ENCODE measurements at places on chromosomes 3 and 15.

GRCh38 chr15:101258238-101259144, 6.6 kb upstream of the CHSY1 start:
- peak; percentile 36 for DNase-seq

GRCh38 chr15:56616551-56616950, 116.8 kb downstream of the ZNF280D start:
- DNase-seq: no peak

GRCh38 chr3:16177962-16178627, 3.6 kb downstream of the GALNT15 start:
- no peak for DNase-seq

- DNase-seq: no peak
Observed at GRCh38 chr3:158152186-158152585, 42.3 kb downstream of the RSRC1 start.

DNA sequence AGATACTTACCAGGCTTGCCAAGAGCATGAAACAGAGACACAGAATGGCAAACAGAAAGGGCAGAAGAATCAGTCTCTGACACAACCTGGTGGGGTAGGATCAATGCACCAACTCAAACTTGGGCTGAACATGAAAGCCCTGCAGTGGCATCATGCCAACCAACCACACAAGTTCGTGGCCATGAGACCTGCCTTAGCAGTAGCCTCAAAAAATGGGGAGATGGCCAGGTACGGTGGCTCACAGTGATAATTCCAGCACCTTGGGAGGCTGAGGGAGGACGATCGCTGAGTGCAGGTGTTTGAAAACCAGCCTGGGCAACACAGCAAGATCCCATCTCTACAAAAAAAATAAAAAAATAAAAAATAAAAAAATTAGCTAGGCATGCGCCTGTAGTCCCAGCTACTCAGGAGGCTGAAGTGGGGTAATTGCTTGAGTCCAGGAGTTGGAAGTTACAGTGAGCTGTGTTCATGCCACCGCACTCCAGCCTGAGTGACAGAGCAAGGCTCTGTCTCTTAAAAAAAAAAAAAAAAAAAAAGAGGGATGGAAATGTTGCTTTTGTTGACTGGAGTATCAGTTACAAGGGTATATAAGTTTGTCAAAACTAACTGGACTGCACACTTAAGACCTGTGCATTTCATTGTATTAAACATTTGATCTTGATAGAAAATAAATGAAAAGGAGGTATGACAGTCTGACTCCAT, 93.4 kb downstream of the XXYLT1 start:
- DNase-seq: no peak

DNA sequence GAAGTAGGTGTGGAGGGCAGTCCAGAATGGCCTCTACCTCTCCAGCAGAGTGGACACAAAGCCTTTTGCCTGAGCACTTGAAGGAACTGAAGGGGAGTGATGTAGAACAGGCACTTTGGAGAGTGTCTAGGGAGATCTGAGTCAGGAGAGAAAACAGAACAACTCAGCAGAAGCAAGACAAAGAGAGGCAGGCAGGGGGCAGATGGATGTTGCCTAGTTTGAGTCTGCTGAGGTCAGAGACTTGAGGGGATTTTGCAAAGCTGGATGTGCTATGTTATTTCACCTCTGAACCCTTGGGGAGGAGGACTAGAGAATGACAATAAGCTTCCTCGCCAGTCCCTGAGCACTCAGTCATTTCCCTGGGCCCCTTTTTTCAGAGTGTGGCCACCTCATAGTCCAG, 366.4 kb downstream of the EPHB1 start:
- no peak for DNase-seq

- peak; percentile 36 for DNase-seq
Observed at GRCh38 chr15:88897456-88898194, 2.3 kb upstream of the HAPLN3 start.

GRCh38 chr15:23069496-23070166, 30.3 kb upstream of the TUBGCP5 start:
- no peak for DNase-seq

- no peak for DNase-seq
Observed at GRCh38 chr3:113117511-113118234, 93.7 kb upstream of the BOC start.

- DNase-seq: no peak
Observed at GRCh38 chr3:22893644-22894325, 309.3 kb upstream of the UBE2E2 start.

- DNase-seq: no peak
Observed at GRCh38 chr3:29215948-29216347, 64.9 kb upstream of the RBMS3 start.

DNA sequence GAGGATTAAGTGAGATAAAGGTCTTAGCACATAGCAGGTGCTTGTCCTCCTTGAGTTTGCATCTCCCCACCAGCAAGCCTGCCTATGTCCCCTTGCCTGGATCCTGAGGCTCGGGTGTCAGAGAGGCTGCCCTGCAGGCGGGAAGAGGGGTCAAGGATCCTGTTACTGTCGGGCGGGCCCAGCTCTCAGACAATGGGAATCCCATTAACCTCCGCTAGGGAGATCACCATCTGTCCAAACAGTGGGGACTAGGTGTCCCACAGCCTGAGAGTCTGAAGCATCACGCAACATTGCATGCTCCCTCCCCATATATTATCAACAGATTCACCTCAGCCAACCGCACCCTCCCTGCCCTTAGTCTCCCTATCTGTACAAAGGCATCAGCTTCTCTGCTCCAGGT, 151.4 kb downstream of the FBLN2 start:
- DNase-seq: no peak

DNA sequence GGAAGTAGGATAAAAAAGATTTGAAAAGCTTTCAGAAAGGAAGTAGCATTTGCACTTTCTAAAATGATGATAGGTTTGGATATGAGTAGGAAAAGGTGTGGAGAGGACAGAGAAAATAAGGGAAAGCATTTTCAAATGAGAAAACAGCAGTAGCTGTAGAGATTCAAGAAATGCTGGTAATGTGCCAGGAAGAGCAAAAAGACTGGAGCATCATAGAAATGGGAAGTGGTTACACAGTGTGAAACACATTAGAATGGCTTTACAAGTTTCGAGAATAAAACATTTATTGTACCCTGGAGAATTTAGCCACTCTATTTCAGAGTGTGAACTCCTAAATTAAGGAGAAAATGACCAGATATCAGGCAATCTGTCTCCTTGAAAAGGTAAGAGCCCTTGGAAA, 108.3 kb upstream of the CHL1 start:
- DNase-seq: no peak

DNA sequence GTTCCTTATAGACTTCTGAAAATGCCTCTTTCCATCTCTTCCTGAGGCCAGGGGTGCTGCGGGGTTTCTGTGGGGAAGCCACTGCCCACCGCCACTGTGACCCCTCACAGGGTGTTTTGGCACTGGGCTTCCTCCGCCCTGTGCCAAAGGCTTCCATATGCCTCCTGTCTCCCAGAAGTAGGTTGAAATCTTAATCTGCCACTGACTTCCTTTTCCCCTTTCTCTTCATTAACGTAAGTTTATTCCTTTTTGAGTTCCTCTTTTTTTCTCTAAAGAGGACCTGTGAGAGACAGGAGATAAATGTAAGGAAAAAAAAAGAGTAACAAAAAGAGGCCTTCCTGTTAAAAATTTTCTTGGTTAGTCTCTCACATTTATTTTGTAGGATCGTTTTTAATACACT, 220.5 kb downstream of the CTNNB1 start:
- DNase-seq: no peak

DNA sequence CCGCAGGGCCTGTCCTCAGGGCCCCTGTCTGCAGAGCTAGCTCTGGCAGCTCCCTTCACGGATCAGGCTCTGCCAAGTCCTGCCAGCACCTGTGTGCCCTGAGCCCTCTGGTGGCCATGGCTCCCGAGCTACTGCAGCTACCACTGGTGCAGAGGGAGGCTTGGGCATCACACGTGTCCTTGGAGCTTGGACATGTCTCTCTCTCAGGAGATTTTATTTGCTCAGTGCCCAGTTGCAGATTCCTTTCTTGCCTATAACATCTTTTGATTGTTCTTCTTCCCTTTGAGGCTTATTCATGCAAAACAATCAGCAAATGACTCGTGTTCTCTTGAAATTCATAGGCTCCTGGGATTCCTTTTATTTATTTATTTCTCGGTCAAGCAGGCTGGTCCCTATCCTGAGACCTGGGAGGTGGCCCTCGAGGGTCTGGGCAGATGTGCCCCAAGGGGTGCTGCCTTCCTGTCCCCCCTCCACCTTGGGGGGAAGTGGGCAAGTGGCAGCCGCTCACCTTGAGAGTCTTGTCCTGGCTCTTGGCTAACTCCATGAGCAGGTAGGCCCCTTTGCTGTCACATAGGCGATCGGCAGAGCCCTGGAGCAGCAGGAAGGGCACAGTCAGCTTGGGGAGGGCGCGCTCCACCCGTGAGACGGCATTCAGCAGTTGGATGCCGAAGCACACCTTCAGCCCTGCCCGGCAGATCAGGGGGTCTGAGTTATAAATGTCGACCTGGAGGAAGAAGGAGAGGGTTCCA, 21.9 kb downstream of the ABTB1 start:
- no peak for DNase-seq

DNA sequence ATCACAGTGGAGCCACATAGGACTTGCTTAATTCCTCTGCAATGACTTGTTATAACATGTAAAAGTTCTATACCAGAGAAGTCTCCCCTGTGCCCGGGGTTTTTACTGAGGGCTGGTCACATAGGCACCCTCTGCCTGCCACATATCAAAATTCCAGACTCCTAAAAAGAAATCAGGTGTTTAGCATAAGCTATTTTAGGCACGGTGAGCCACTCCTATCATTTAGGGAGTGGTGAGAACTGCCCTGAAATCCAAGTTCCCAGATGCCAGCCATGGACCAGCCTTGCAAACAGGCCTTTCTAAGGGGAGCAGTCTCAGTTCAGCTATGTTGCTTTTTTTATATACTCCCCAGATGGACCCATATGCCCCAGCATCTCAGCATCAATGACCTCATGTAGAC, 130.3 kb downstream of the THSD4 start:
- no peak for DNase-seq

DNA sequence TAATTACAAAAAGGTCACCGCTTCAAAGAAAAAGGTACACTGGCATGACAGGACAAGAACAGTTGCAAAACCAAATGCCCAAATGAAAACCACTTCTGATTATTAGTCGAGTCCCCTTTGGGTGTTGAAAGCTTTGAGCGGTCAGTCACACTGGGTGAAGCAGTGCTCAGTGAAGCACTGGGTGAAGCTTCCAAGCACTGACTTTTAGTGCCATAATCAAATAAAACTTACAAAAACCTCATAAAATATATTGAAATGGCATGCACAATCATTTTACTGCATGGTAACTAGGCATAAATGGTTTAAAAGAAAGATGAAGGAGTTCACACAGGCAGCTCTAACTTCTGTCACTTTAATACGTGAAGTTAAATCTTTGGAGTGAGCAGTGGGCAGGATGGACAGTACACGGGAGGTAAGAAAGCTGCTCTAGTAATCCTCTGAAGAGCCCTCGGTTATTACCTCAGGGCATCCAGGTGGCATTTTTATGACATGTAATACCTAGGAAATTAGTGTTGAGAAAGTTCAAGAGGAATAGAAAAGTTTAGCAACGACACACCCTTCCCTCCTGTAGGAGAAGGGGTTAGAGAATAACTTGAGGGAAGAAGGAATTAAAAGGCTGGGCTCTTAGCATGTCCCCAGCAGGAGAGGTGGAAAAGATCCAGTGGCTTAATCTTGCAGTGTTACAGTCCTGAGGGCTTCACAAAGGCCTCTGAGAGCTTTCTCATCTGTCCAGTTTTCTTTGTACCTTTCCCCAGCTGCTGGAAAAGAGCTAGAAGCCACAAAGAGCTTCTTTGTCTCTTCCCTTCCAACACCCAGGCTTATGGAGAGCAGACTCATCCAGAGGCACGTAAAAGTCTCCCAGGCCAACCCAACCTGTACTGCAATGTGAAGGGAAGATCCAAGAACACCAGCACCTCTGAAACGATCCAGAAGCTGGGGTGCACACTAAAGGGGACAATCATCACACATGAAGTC, 64.9 kb upstream of the MYO5C start:
- no peak for DNase-seq

- DNase-seq: no peak
Observed at GRCh38 chr3:45642731-45643152, 46.5 kb upstream of the SACM1L start.

GRCh38 chr3:98890181-98890835, 11.2 kb downstream of the DCBLD2 start:
- DNase-seq: no peak

DNA sequence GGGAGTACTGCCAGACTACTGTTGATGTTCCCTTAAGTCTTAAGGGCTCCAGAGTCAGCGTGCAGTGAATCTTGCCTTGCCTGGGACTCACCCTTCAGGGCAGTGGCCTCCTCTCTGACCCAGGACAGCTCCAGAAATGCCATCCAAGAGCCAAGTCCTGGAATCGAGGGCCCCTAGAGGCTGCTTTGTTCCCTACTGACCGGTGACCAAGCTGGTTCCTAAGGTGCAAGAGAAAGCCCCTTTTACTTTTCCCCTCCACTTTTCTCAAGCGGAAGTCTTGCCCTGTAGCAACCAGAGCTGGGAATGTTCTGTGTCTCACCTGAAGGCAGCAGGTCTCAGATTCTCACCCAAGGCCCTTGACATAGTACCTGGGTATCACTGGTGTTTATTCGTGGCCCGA, 238.0 kb downstream of the DOCK3 start:
- no peak for DNase-seq

DNA sequence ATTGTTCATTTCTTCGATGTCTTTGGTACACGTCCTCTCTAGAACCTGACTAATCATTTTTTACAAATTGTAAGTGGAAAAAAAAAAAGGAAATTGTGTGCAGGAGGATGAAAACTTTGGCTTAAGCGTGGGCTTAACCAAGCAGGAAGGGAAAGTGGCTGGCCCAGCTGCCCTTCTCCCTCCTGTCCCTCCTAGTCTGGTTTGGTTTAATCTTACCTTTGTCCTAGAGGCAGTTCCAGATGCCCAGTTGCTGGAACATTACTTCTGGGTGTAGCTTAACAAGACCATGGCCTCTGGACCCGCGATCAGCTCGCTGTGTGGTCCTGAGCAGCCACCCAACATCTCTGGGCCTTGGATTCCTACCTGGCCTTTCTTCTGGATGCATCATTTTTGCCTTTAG, 15.4 kb downstream of the PAQR5 start:
- DNase-seq: no peak

DNA sequence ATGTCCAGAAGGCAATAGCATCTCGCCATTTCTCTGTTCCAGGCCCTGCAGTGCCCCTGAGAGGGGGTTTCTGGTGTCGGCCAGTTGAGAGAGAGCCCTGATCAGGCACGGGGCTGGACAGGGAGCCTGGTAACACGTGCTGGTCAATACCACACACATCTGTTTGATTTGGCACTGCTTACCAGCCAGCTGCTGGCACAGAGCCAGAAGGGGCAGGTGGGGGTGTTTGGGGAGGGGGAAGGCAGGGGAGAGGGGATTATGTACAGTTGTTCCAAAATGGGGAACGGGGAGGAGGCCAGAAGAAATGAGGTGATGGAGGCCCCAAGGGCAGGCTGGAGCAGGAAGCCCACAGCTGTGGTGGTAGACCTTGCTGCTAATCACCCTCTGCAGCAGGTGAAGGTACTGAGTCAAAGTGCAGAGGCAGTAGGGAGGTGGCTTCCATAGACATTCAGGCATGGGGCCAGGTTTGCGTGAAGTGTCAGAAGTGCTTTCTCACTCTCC, 153.5 kb upstream of the LPP start:
- no peak for DNase-seq

GRCh38 chr3:140896997-140897396, 44.6 kb upstream of the SLC25A36 start:
- no peak for DNase-seq

- DNase-seq: no peak
Observed at GRCh38 chr3:151675858-151676615, 57.7 kb upstream of the AADACL2 start.
